ENCODE measurements at places on chromosomes 11 and 22.

DNA sequence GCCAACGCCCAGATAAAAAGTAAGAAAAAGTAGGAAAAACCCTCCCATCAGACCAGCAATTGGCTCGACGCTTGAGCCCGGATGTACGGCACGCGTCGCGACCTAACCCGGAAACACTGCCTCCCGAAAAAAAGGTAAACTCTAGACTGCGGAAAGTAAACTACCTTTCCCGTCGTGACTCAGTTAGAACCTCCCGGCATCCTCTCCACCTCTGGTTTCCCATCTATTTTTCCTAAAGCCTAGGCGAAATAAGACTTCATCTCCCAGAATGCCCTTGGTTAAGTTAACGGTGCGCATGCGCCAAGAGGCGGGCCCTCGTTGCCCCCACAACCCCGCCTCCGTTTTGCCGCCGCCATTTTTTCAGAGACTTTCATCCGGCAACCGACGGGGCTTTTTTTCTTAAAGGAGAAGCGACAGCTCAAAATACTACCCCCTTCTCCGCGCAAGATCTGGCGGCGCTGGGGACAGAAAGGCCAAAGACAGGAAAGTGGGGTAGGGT is 678 bp upstream of the ZFP91 start:
- DNase-seq = peak; percentile 98

GRCh38 chr11:20596205-20597153 is 2.9 kb upstream of the SLC6A5 start:
- DNase-seq = no peak

- DNase-seq = no peak
Observed at GRCh38 chr11:1757861-1758610, 5.7 kb downstream of the CTSD start.

DNA sequence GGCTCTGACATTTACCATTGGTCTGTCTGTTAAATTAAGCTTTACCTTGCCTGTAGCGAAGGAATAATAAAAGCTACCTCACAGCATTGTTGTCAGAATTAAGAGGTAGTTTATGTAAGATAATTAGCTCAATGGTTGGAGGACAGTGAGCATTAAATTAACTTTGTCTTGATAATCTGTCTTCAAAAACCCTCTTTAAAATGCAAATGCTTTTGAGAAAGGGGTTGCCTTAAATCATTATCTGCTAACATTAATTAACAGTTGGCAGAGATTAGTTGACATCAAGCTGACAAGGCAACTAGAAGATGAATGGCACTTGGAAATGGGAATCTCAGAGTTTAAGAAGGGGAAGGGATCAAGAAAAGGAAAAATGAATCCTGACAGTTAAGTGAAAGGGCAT is 761.1 kb upstream of the ARHGAP42 start:
- no peak for DNase-seq

- no peak for DNase-seq
Observed at GRCh38 chr22:48654492-48654891, 1173.2 kb downstream of the BRD1 start.

DNA sequence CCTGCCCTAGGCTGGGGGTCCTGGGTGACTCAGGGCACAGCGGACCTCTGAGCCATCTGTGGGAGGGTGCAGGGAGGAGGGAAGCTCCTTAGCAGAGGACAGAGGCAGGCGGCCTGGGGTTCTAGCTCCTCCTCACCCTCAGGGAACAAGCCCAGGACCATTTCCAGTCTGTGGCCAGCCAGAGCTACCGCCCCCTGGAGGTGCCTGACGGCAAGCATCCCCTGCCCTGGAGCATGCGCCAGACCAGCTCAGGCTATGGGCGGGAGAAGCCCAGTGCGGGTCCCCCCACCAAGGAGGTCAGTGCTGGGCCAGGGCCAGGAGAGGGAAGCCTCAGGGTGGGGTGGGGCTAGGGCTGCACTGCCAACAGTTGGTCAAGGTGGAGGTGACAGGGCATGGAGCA is 26.0 kb upstream of the LRRC10B start:
- DNase-seq = no peak

GRCh38 chr11:88103337-88104206 is 71.7 kb downstream of the RAB38 start:
- DNase-seq = peak; percentile 14

DNA sequence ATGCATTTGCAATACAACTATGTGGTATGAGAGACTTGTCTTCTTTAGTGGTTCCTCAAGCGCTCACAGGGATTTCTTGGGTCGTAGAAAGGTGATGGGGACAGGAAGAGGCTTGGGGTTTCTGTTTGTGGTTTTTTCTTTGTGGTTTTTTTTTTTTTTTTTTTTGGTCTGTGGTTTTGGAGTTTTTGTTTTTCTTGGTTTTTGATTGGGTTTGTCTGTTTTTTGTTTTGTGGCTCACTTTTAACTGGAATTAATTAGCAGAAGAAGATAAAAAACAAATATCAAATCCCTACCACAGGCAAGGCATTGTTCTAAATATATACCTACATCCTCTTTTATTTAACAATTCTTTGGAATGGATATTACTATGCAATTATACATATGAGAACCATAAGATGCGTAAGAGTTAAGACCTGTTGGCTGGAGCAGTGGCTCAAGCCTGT is 5.5 kb downstream of the TTC28 start:
- DNase-seq = peak; percentile 89

GRCh38 chr22:30115705-30116104 is 35.4 kb downstream of the HORMAD2 start:
- no peak for DNase-seq

GRCh38 chr11:123159183-123159857 is 35.7 kb downstream of the CLMP start:
- no peak for DNase-seq

GRCh38 chr11:126337474-126338241 is 17.8 kb upstream of the ST3GAL4 start:
- no peak for DNase-seq

All from SJSA1 (cell line).